ENCODE measurements at places on chromosomes 2 and 18.

DNA sequence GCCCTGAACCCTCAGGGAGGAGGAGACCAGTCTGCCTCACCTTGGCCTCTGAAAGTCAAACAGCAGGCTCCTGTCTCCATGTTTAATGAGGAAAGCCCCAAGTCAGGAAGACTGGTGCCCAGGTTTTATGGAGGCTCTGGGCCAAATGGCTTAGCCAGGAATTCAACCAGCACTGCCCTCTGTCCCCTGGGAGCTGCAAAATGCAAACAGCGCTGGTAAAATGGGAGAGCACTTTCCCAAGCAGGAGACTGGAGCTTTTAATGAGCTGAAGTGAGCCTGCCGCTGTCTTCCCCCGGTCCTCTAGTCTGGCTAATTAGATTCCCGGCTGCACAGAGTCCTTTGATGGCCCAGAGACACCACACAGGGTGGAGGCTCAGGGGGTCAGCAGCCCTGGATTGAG, 276.0 kb upstream of the TRIB2 start:
- no peak for DNase-seq

DNA sequence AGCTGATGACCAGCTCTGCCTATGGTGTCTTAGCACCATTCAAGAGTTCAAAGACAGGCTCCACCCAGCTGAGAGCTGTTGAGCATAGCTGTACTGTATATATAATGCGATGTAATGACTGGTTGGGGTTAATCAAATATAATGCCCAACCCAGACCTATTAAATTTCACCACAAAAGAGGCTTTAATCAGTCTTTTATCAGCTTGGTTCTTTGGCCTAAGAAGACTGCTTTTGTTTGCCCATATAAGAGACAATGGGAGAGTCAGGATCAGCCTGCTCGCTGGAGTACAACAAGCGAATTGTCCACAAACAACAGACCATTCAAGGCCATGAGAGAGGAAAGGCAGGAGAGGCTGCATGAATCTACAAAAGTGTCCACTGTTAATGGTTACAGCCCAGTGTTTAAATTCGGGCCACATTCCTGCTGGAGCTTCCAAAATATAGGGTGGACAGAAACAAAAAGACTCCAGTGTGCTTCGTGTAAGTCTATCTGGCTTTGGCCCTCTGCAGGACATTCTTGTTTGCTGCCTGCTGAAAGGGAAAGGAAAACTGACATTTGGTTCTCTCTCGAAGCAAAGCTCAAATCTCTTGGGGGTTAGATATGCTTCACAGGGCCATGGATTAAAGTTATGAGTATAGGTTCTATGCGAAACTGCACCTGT, 299.0 kb upstream of the FBXO11 start:
- DNase-seq: no peak

- no peak for DNase-seq
Measured at GRCh38 chr2:183079139-183079775, 710 bp downstream of the DUSP19 start.

DNA sequence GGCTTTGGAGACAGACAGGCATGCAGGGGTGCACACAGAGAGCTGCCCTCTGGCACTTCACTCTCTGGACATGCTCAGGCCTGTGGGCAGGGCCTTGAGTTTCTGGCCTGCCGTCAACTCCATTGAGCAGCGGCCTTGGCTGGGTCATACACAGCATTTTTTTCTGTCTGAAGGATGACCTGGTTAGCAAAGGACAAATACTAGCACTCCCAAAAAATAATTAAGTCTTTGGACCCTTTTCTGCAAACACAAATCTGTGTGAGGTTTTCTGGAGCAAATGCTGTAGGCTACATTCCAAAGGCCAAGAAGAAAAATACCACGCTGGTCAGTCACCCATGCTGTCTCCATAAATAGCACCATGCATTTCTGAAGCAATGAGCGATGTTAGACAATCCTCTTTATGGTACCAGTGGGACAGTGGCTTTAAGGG, 124.7 kb upstream of the CTAGE1 start:
- no peak for DNase-seq

DNA sequence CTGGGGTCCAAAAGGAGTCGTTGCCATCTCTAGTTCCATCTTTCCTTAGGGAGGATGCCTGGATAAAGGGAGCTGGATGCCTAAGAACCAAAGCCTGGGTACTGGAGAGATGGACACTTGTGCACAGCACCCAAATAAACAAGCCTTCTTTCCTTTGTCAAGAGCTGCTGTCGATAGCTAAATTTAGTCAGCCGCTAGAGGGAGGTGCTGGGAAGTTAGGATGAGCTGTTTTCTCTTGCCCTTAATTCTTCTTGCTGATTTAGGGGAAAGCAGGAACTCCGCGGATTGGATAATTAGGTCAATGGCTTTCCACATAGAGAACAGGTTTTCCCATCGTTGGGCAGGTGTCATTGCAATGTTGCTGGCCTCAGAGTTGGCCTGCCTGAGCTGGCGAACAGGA, 30.9 kb upstream of the SERPINB12 start:
- DNase-seq: no peak

- DNase-seq: no peak
Measured at GRCh38 chr18:6728331-6728730, 1.2 kb upstream of the ARHGAP28 start.

GRCh38 chr2:17591846-17592245, 51.4 kb downstream of the VSNL1 start:
- no peak for DNase-seq

Data from activated CD8-positive, alpha-beta memory T cell treated with anti-CD3 and anti-CD28 coated beads for 1 hour (primary cell).